ENCODE measurements at places on chromosomes 16 and 17.

DNA sequence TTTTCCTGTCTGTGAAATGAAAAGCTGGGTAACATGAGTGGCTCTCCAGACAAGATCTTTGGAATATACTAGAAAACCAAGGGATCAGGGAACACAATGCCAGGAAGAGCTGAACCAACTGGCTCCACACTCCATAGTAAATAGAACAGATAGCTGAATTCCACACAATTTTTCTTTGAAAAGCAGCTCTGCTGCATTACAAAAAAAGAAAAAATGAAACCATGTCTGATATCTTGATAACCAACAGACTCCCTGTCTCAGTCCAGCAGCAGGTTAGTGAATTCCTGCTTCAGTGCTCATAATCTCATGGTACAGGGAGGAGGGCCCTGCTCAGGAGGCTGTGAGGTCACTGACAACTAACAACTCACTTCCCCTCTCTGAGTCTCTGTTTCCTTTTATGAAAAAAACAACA, 97.1 kb downstream of the CDH11 start:
- DNase-seq = no peak

DNA sequence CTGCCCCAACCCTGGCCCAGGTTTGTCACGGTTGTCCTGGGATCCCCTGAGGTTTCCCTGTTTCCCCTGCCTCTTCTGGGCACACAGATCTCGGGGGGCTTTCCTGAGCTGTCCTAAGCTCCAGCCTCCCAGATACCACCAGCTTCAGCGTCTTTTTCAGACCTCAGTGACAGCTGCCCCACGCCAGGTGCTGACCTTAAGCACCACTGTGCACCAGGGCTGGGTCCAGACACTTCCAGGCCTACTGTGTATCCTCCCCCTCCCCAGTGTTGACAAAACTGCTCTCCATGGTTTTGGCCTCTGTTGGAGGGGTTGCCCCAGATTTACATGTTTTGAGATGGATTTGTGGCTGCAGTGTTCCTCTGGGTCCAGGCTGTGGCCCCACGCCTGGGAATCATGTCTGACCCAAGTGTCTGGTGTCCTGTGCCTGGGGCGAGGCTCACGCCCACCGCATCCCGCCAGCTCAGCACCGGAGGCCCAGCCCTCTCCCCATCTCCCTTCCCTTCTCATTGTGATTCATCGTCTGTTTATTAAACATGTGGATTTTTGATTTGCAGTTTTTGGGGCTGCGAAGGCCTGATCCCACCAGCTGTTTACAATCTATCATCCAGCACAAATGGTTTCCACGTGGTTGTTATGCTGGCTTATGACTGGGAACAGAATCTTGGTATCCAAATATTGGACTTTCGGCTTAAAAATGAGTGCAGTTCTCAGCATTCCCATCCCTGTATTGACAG, 82.1 kb downstream of the METRNL start:
- no peak for DNase-seq

- DNase-seq = no peak
Measured at GRCh38 chr17:82802075-82802780, 37.6 kb downstream of the ZNF750 start.

GRCh38 chr17:36085765-36086164, 4.2 kb downstream of the CCL3 start:
- DNase-seq = no peak

- no peak for DNase-seq
Measured at GRCh38 chr16:18832006-18832405, 30.7 kb upstream of the ARL6IP1 start.

DNA sequence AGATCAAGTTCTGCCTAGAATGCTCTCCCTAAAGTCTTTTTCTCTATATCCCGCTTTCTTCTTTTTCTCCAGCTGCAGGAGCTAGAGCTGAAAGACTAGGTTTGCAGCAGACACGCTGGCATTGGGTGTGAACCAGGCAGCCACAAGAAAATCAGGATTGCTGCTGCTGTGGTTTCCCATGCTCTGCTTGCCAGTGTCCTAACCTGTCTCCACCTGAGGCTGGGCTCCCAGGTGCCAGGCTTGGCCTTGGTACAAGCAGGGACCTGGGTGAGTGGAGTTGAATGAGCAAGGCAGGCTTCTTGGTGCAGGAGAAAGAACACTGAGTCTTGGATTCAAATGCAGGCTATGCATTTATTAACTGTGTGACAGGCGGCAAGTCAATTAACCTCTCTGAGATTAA, 440.3 kb upstream of the MAF start:
- DNase-seq = no peak

GRCh38 chr17:6797718-6798351, 21.8 kb downstream of the FBXO39 start:
- DNase-seq = no peak

GRCh38 chr17:69175625-69176456, 34.1 kb upstream of the ABCA6 start:
- no peak for DNase-seq

- no peak for DNase-seq
Measured at GRCh38 chr16:64153718-64154117, 968.1 kb downstream of the CDH11 start.

DNA sequence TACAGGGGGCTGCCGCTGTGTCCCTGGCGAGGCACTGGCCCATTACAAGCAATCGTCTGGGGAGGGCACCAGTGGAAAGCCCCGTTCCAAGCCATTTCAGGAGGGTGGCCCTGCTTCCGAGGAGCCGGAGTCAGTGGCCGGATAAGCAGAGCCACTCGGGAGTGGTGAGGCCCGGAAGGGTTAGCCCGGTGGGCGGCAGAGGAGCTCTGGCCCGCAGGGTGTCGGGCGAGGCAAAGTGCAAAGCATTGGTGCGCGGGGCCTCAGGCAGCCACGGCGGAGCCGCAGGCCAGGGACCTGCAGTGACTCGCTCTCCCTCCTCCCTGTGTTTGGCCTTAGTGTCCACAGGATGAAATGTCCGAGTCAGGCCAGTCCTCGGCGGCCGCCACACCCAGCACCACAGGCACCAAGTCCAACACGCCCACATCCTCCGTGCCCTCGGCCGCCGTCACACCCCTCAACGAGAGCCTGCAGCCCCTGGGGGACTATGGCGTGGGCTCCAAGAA, 24.6 kb downstream of the NME3 start:
- no peak for DNase-seq

GRCh38 chr17:64412944-64413381, 22.3 kb upstream of the PECAM1 start:
- no peak for DNase-seq

GRCh38 chr16:17331071-17331607, 139.6 kb downstream of the XYLT1 start:
- DNase-seq = no peak

- no peak for DNase-seq
Measured at GRCh38 chr16:3761375-3762106, 44.2 kb upstream of the TRAP1 start.

DNA sequence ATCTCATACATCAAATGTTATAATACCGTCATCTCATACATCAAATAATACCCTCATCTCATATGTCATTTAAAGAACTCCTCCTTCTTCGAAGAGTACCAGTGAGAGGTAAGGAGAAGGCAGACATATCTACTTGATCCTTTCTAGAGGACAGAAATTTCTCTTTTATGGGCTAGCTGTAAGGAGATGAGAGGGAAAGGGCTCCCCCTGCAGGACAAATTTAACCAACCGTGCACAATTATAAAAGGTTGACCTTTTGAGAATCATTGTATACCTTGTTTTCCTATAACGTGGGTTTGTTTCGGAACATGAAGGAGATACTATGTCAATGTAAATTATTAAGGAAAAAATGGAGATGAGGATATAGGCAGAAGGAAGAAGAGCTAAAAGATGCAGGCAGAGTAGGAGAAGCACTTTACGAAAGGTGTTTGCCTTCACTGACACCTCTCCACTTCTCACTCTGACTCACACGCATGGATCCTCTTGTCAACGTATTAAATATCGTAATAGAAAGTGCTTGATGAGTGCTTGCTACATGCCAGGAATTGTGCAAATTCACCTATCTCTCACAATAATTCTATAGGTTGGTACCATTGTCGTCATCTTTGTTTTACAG, 465.9 kb upstream of the ERCC4 start:
- DNase-seq = no peak

DNA sequence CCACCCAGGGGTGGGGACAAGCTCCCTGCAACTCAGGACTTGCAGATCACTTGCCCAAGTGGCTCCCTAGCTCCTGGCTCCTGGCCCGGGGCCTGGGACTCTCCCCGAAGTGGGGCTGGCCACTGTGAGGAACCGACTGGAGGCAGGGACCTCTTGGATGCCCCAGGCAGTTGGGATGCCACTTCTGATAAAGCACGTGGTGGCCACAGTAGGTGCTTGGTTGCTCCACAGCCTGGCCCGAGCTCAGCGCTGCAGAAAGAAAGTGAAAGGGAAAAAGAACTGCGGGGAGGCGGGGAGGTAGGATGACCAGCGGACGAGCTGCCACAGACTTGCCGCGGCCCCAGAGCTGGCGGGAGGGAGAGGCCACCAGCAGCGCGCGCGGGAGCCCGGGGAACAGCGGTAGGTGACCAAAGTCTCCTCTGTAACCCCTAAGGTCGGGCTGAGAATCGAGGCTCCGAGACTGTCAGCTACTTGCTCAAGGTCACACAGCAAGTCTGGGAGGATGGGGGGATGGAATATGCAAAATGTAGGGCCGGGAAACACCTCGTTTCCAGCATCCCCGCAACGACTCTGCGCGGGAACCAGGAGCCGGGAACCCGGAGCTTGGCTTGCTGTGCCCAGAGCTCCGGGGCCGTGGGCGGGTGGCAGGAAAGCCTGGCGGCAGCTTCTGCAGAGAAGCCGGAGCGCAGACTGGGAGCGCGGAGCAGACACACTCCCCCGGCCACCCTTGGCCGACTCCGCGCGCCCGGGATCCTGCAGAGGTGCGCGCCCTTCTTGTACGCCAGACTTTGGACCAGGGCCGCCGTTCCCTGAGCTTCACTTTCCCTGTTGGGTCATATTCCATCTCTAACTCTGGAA, 1.9 kb downstream of the CIITA start:
- no peak for DNase-seq

- DNase-seq = no peak
Measured at GRCh38 chr16:19837331-19837980, 47.2 kb downstream of the GPRC5B start.

DNA sequence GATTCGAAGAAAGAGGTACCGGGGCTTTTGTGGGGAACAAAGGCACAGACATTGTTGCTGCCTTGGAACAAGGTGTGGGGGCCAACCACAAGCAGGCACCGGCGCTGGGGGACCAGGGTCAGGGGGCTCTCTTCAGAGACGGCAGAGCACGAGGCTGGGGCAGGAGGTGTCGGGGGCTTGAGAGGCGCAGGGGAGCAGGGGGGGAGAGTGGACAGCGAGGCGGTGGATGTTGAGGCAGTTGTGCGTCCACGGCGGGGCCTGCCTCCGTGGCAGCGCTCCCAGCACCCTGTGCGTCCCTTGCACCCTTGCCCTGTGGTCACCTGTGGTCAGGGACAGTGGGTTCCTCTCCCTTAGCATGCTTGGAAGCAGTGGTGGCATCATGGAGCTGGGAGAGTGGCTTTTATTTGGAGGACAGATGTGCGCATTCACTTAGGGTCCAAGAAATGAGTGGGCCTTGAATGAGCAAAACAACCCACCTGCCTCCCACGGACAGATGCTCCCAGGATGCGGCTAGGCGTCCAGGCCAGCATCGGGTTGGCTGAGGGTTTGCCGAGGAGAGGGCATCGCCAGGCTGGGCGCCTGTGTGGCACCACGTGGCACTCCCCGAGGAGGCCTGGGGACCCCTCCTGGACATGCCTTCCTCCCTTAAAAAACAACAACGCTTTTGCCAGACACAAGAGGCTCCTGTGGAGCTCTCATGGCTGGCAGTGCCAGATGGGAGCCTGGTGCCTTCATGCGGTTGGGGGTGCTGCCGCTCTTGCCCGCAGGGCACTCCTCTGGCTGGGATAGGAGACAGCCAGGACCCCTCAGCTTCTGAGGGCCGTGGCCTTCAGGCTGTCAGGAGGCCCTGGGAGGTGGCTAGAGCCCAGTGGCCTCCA, 113.0 kb downstream of the BANP start:
- DNase-seq = no peak

GRCh38 chr17:49508061-49508865, 13.2 kb downstream of the NGFR start:
- no peak for DNase-seq

DNA sequence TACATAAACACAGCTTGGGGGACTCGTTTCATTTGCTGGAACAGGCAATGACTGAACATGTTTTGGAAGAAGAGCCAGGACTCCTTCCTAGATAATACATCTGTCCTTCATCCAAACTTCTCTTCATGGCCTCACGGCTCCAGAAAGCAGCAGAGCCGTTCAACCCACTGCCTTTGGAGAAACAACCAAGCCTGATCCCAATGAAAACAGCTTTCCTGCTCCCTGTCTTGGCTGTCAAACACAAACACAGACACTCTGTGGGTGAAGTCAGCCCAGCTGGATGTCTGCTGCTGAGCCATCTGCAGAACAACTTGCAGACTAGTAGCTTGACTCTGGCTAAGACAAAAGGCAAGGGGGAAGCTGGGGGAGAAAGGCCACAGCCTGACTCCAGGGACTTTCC, 345.1 kb upstream of the PSMD7 start:
- DNase-seq = no peak

GRCh38 chr16:4882633-4883285, 35.5 kb downstream of the UBN1 start:
- DNase-seq = no peak
